ENCODE measurements at places on chromosomes 3 and 15. TPM values are rescaled to one million over a fixed set of nuclear protein-coding genes. Genes with fewer than 3 reads are reported as not detected.

The ILDR1 gene
- 2.8 TPM for total RNA-seq

GRCh38 chr15:98556321-98556720 lies 92.0 kb upstream of the IGF1R start:
- no peak for DNase-seq

DNA sequence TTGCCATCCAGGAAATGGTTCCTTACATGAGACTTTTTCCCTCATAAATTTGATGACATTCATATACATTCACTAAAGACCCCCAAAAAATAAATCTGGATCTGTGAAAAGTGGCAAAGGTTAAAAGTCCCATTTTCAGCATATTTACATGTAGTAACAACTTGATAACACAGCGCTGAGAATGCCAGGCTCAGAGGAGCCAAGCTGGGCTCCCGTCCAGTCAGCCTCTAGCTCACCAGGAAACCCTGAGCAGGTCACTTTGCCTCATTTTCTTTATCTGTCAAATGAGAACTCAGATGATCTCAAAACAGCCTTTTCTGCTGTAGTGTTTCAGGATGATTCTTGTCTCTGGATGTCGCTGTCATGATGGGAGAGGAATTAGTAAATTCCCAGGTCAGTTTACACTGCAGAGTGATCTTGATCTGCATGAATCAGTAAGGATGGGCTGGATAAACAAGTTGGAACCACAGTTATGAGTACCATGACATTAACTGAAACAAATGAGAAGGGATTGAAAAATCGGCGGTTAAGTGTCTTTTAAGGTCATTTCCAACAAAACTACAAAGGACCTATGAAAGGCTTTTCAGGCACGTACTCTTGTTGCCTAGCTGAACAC lies 82.8 kb downstream of the PPARG start:
- DNase-seq, result no peak

- no peak for DNase-seq
Measured at GRCh38 chr3:102174832-102175374, 259.9 kb upstream of the ZPLD1 start.

All from lower leg skin (tissue), 4 donors.